ENCODE measurements at places on chromosomes 7 and 10. TPM values are rescaled to one million over a fixed set of nuclear protein-coding genes. Genes with fewer than 3 reads are reported as not detected.

The AKR1C8 gene
- not detected for total RNA-seq

The RHOBTB1 gene
- total RNA-seq: 5.6 TPM

The ITIH5 gene
- total RNA-seq: 2.8 TPM

The CRHR2 gene
- not detected for total RNA-seq

The SLC18A3 gene
- not detected for total RNA-seq

DNA sequence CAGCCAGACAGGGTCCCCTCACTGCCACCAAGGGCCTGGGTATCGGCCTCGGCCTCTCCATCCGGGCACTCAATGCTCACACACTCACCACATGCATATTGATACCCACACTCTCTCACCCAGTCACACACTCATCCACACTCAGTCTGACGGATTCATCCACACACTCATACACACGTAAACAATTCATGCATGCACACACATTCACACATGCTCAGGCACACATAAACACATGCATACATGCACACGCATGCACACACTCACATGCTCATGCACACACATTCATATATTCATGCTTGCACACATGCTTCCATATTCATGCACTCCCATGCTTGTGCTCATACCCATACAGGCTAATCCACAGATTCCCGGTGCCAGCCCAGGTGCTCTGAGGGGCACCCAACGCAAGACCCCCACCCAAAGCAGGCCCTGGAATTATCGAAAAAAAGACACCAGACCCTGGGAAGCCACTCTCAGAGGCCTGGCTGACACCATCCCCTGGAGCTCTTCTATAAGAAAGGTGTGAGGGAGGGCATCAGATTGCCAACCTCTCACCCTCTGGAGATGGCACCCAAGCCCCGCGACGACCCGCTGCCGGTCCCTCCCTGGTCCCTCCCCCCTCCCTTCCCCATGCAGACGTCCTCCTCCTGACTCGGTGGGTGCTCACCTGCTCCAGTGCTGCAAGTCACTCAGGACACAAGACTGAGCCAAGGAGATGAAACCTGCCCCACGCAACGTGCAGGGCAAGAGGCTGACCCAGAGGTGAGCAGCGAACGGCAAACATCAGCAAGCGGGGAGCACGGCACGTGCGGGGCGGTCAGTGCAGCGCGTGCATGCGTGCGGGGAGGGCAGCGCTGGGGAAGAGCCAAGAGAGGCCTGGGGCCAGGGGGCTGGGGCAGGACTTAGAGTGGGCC lies 15.2 kb downstream of the STK32C start:
- DNase-seq: no peak

DNA sequence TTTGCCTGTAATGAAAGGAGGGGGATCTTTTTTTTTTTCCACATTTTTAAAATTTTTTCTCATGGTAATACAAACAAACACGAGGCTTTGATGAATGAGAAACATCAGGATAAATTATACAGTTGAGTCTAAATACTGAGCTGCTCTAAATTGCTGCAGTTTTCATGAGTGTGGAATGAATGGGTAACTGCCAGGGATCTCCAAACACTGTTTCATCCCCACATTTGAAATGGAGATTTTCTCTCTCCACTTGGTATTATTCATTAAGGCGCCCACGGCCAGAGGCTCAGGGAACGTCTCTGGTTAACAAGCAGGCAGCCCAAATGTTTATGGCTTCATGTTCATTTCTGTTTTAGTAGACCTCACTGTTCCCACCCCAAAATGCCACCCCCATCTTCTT lies 717.1 kb downstream of the GRID1 start:
- DNase-seq: no peak

- no peak for DNase-seq
Observed at GRCh38 chr7:80671744-80672143, 33.3 kb downstream of the CD36 start.

GRCh38 chr7:157464111-157464970 lies 127.5 kb downstream of the DNAJB6 start:
- no peak for DNase-seq

- no peak for DNase-seq
Observed at GRCh38 chr7:157542068-157543021, 205.5 kb downstream of the DNAJB6 start.

- no peak for DNase-seq
Observed at GRCh38 chr10:7857262-7857661, 39.0 kb downstream of the TAF3 start.

GRCh38 chr10:127046975-127047877 lies 142.0 kb downstream of the DOCK1 start:
- no peak for DNase-seq

GRCh38 chr7:122550545-122550944 lies 148.4 kb downstream of the RNF133 start:
- DNase-seq: no peak

- no peak for DNase-seq
Observed at GRCh38 chr7:42886893-42887505, 24.9 kb downstream of the C7orf25 start.

- peak; percentile 48 for DNase-seq
Observed at GRCh38 chr7:102079140-102080018, 207.3 kb upstream of the SH2B2 start.

- DNase-seq: peak; percentile 84
Observed at GRCh38 chr7:37031571-37032257, 307.4 kb upstream of the AOAH start.
